ENCODE measurements at places on chromosomes 12 and 14.

DNA sequence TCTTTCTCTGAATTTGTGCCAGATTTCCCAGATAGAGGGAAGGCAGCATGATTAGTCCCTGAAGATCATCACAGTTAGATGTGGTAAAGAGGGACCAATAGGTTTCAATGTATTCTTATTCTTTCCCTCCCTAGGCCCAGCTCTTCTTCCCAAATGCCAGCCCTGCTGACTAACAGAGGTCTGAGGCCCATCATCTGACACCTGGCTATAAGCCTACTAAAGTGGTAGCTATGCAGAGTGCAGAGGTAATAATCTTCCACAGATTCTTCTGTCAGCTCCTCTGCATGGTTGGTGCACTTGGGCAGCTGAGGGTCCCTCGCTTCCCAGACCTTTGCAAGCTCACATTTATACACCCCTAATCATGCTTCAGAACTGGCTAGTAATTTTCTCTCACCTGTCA, 63.7 kb upstream of the PZP start:
- no peak for DNase-seq

GRCh38 chr14:83707056-83707455, 1822.9 kb upstream of the FLRT2 start:
- no peak for DNase-seq

DNA sequence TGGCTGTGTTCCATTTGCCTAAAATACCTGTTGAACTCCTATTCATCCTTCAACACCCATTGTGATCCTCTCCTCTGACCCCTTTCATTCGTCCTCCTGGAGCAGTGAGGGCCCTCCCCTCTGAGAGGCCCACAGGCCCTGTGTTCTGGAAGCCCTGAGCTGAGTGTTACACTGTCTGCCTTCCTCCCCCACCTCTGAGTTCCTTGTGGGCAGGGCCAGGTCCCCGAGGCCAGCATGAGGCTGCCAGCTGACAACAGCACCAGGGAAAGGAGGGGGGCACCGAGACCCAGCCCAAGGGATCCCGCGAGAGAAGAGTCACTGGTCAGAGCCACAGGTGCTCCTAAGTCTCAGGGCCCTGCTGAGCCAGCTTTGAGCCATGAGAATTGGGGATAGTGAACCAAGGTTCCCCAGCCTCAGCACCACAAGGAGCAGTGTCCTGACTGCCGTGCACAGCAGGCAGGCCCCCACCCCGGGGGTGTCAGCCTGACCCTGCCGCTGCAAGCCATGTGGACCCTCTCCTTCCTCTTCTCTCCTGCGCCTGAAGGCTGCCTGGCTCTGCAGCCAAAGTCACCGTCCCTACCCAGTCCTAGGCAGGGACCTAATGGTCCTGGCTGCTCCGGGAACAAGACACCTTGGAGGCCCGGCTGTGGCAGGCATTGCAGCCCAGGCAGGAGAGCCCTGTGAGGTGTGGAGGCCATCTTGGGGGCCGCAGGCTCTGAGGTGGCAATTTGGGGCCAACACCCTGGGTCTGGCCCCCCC, 52.5 kb downstream of the BEGAIN start:
- peak; percentile 47 for DNase-seq

DNA sequence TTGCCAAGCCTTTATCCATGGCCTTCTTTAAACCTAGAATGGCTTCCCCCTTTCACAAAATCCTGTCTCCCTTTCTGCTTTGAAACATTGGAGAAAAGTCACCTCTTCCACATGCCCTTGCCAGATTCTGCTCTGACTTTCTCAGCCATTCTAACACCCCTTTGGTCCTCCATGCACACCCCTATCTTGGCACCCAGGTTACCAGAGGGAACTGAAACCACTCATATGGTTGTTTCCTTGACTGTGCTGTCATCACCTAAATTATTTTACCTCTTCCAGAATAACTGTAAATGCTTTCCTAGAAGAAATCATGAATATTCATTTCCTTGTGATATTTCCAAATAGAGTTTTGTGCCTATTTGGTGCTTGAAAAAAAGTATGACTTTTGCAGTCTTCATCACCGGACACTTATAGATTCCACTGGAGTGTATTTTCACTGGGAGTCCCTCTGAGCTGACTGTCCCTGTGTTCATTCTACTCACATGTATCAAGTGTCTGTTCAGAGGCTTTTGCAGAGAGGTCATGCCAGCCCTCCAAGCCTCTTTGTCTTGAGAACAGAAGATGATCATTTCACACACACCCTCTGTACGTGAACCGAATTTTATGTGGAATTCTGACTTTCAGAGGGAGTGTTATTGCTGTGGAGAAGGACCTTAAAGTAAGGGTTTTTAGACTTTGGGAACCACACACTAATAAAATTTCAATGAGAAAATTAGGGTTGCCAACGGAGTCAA, 74.1 kb downstream of the PLXNC1 start:
- DNase-seq = peak; percentile 26

GRCh38 chr12:111788178-111788654, 21.5 kb downstream of the ALDH2 start:
- no peak for DNase-seq

Measured in activated CD8-positive, alpha-beta memory T cell treated with anti-CD3 and anti-CD28 coated beads for 24 hours (primary cell).